GF-D8 (cell line): ENCODE measurements at places on chromosomes 7 and 10.

DNA sequence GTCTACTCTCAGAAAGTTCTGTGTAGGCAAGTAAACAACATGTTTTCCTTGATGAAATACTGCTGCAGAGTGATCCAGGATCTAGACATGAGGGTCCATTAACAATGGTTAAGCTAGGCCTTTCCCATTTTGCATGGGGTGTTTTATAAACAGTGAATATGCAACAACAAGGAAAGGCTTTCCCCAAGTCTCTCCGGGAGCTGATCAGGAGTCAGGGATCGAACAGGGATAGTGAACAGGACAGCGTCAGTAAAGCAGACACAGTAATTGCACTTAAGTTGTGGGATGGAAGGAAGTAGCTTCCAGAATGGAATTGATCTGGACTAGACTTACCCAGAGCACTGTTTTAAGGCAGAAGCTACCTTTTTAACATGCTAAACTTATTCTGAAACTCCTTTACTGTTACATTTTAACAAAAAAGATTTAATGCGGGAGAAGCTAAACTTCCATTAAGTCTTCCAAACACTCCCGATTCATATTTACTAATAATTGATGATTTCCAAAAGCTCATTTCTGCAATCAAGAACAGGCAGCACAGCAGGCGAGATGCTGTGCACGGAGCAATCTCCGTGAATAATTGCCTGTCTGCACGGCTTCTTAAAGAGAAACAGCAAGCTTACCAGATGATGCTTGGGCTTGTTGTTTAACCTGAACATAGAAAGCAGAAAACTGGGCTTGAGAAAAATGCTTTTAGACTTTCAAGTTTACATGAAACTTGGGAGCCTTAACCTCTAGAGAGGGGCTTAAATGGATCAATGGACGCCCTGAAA is 50.3 kb upstream of the DOCK1 start:
- DNase-seq = no peak

- DNase-seq = no peak
Measured at GRCh38 chr10:117345143-117345542, 30.1 kb downstream of the PDZD8 start.

- DNase-seq = no peak
Measured at GRCh38 chr7:36190447-36191291, 37.6 kb downstream of the EEPD1 start.

DNA sequence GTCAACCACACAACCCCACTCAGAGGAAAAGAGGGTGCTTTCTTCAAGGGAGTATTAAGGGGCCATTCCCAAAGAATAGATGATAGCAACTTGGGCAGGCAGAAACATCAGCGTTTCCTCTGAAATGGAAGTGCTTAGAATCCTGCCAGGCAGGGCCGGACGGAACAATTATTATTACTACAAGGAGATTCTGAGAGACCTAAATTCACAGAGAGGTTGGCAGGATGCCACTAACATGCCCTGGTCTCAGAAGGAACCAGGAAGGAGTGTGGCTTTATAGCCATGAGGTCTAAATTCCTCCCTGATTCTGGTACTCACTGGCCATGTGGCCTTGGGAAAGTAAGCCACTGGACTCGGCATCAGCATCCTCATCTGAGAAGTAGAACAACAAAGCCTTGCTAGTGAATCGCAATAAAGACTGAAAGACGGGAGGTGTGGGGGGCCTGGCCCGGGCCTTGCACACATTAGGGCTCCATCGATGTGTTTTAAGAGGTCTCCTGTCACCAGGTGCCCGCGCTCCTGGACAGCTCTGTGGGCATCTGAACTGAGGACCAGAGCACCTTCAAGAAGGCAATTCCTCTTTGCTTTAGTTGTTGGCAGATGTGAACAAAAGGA is 131.5 kb downstream of the OAT start:
- DNase-seq = no peak

DNA sequence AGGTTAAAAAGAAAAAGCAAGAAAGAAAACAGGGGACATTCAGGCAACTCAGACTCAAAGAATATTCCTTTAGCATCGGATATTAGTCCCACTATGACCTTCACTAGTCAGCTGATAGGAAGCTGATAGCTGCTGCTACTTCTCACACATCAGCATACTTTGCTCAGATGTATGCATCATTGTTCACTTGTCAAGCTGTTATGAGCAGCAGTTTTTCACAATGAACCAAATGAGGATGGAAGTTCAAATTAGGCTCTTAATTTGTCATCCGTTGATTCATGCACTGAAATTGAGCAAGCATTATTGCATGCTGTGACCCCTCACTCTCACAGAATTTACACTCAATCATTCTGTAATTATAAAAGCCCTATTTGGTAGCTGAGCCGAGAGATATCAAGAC is 257.7 kb downstream of the SNX13 start:
- no peak for DNase-seq

DNA sequence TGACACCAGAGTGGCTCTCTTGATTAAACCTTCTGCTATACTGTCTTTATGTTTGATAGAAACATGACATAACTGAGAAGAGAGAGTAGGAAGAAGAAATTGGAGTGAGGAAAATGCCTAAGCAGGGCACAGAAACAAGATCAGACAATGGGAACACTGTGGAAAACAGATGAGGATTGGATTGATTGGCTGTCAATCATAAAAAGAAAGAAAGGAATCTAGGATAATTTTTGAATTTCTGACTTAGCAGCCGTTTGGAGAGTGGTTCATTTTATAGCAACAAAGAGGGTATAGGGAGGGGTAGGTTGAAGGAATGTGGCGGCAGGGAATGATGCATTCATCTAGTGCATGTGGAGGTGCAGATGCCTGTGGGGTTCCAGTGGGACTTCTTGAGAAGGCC is 7.8 kb downstream of the TEX47 start:
- no peak for DNase-seq

GRCh38 chr7:75892634-75893272 is 13.9 kb downstream of the RHBDD2 start:
- DNase-seq = no peak

DNA sequence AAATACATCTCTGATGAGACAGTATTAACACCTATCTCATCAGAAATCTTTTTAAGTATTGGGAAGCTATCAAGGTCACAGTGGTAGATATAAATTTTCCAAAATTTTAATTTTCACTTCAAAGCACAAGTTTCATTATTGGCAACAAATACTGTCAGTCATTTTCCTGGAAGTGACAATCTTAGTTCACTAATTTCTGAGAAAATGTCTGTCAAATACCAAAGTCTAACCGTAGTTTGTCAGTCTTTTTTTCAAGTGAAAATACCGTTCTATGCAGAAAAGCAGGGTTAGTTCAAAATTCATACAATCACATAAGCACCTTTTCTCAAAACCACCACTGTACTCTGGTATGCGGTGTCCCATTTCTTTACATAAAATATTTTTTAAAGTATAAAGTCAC is 40.4 kb downstream of the CACUL1 start:
- DNase-seq = no peak

- DNase-seq = peak; percentile 51
Measured at GRCh38 chr10:17229016-17229716, 1.1 kb downstream of the VIM start.

DNA sequence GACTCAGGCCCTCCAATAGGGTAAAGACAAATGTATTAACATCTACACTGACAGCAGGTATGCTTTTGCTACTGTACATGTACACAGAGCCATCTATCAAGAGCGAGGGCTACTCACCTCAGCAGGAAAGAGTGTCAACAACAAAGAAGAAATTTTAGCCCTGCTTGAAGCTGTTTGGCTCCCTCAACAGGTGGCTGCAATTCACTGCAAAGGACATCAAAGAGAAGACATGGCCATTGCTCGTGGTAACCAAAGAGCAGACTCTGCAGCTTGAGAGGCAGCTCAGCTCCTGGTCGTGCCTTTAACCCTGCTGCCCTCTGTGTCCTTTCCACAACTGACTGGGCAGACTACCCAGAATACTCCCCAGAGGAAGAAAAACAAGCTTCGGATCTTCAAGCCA is 5.1 kb downstream of the AKR1B15 start:
- no peak for DNase-seq

- no peak for DNase-seq
Measured at GRCh38 chr10:123492016-123492415, 174.1 kb upstream of the GPR26 start.

- no peak for DNase-seq
Measured at GRCh38 chr7:124702385-124702784, 63.2 kb downstream of the GPR37 start.

DNA sequence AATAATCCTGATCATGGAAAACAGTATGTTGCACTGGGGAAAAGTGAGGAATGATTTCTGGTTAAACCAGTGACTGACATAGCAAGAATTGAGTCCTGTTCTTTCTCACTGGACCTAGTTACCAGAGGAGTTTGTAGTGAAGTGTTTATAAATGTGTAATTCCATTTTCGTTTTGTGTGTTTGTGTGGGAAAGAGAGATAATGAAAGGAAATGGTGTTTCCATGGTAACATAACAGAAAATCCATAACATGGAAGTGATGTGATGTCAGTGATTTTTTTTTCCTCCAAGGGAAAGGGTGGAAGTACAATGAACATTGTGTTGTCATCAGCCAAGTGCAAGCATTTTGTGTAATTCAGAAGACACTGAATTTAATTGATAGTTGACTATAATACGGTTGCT is 283.9 kb downstream of the PLXDC2 start:
- no peak for DNase-seq

GRCh38 chr7:70384891-70385290 is 747.1 kb upstream of the GALNT17 start:
- DNase-seq = no peak
